Effector memory CD8-positive, alpha-beta T cell (primary cell): ENCODE measurements at places on chromosomes 6 and 20.
A peak's percentile ranks its signal among the peaks of the same experiment; 100 is the strongest.

- no peak for DNase-seq
Measured at GRCh38 chr6:39402239-39402751, 79.8 kb upstream of the KCNK16 start.

GRCh38 chr6:157094038-157094437 is 229.3 kb downstream of the TMEM242 start:
- no peak for DNase-seq

DNA sequence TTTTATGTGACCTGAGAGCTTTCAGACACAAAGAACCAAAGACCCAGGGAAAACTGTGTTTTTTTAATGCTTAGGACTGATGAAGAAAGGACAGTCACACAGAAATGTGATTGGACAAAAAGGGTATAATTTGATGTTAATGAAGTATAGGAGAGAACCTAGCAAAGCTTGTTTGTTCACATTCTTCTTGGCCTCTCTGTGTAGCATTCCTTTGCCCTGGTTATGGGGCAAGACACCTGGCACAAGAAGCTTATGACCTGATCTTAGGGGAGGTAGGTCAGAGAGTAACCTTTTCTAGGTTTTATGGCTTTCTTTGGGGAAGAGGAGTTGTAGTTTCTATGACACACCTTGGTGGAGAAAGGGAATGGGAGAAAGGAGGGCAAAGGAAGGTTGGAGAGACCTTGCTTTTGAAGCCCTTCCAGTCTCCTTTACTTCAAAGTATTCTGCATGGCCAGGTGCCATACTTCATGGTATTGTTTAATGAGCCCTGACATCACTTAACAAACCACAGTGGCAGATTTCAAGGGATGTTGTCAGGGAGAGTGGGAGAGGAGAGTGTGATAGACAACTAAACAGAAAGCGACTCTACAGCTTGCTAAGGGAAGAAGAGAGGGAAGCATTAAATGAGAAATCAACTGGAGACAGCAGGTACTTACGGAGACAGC is 701.8 kb upstream of the FLRT3 start:
- no peak for DNase-seq

DNA sequence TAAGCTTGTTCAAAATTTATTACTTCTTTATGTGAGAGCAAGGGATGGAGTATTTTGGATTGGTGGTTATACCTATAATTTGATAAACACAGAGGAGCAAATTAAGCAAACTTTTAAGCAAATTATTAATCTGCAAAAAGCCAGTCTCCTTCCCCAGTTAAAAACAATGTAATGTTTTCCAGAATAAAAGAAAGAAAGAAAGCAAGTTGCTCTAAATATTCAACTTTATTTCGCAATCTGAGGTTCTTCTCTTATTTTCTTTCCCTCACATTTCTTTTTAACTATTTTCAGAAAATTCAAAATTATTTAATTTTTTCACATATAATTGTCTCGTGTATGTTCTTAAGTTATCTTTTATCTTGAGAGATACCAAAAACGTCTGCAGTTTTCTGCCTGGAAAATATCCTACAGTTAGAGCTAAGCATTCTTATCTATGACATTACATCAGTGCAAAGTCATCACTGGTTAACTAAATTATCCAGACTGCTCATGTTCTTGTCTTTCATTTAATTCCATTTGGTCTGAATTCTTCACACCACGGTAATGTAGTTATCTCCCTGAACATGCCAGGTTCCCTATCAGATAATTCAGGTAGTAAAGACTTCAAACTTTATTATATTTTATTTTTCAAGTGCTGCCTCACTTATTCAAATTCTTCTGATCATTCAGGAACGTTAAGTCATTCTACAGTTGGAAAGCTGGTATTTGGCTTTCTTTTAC is 3.3 kb upstream of the CNKSR3 start:
- no peak for DNase-seq

DNA sequence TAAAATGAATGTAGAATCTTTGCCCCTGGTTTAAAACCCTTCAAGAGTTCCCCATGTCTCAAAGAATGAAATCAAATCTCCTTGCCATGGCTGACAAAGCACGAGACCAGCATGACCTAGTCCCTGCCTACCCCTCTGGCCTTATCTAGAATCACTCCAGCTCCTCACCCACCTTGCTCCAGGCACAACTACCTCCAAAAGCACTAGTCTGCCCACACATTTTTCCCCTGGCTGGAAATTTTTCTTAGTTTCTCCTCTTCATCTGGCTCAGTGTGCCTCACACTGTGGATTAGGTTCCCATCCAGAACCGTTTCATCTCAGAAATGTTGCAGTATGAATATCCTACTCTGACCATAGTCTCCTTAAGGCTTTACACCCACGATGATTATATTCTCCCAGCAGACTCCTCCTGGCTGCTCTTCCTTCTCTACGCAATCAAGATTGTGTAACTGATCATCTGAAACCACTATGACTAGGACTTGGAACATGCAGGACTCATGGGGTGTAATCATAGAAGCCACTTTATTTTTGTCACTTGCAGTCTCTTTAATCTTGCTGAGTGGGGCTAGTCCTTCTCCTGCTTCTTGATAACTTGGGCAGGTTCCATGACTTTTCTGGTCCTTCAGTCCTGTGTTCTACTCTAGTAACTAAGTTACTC is 7.8 kb upstream of the MRS2 start:
- no peak for DNase-seq

DNA sequence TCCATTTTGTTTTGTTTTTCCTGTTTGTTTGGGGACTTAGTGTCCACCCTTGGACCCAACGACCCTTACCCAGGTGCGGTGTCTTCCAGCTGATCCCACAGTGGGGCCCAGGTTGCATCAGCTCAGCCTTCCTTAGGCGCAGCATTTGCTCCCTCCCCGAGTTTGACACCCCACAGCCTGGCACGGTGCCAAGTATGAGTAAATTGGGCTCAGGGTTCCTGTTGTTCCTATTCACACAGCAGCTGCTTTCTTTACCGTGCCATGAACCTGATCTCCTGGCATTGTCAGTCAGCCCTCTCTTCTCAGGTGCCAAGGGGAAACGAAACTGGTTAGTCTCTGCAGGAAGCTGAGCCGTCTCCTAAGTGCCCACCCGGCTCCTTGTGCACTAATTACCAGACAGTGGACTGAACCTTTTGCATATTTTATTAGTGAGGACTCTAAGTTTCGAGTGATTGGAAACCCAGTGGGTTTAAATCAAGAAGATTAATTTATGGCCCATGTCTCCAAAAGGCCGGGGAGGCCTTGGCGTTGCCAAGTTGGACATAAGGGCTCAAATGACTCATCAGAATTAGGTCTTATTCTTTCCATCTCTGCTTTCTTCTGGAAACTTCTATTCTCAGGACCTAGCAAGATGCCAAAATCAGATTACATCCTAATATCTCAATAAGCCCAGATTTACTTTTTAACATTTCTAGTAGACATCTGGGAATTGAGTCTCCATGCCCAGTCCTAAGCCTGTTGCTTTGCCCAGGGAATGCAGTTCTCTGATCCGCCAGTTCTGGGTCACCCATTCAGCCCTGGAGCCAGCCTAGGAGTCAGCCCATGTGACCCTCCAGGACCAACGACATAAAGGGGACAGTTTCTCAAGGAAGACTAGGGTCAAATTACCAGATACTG is 68.8 kb downstream of the TSHZ2 start:
- no peak for DNase-seq

DNA sequence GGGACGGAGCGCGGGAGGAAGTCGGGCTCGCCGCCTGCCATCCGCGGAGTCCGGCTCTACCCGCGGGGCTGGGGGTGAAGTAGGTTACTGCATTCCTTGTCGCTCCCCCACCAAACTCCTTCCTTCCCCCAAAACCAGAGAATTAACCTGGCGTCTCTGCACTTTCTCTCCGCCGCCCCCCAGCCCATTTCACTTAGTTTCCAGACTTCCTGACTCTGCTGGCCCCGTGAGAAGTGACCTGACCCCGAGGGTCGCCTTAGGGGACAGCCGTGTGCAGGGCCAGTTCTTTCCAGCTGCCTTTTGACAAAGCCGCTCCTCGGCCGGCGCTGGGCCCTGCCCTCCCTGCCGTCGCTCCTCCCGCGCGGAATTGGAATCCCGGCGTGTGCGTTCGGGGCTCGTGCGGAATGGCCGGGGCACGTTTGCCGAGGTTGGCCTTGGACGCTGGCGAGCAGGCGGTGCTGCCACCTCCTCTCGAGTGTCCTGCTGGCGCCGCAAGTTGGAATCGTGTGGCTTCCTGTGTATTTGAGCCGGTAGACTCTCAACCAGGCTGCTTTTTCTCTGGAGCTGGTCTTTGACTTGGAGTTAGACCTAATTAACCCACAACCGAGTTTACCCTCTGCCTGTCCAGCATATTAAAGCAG is 650 bp downstream of the DCBLD1 start:
- DNase-seq = no peak

DNA sequence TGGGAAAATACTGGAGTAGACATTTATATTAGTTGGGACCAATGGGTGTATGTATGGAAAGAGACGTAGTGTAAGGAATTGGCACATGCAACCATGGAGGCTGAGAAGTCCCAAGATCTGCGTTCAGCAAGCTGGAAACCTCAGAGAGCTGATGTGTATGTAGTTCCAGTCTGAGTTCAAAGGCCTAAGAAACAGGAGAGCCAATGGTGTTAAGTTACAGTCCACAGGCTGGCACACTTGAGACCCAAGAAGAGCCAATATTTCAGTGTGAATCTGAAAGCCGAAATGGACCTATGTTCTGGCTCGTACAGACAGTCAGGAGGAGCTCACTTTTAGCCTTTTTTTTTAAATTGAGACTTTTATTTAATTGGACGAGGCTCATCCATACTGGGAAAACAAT is 244.2 kb downstream of the CDKAL1 start:
- DNase-seq = no peak

GRCh38 chr6:33249732-33250630 is 21.7 kb downstream of the VPS52 start:
- DNase-seq = no peak

- DNase-seq = no peak
Measured at GRCh38 chr20:63070301-63070625, 63.5 kb upstream of the BHLHE23 start.

- no peak for DNase-seq
Measured at GRCh38 chr6:113350461-113350860, 506.7 kb upstream of the MARCKS start.

DNA sequence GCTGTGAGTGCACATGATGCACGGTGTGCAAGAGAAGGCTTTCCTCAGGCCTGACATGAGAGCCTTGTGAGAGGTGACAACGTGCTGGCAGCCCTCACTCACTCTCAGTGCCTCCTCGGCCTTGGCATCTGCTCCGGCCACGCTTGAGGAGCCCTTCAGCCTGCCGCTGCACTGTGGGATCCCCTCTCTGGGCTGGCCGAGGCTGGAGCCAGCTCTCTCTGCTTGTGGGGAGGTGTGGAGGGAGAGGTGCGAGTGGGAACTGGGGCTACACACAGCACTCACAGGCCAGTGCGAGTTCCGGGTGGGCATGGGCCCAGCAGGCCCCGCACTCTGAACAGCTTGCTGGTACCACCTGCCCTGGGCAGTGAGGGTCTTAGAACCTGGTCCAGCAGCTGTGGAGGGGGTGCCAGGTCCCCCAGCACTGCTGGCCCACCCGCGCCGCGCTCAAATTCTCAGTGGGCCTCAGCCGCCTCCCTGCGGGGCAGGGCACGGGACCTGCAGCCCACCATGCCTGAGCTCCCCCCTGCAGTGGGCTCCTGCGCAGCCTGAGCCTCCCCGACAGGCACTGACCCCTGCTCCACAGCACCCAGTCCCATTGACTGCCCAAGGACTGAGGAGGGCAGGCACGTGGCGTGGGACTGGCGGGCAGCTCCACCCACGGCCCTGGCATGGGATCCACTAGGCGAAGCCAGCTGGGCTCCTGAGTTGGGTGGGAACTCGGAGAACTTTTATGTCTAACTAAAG is 74.9 kb upstream of the BMP5 start:
- no peak for DNase-seq

DNA sequence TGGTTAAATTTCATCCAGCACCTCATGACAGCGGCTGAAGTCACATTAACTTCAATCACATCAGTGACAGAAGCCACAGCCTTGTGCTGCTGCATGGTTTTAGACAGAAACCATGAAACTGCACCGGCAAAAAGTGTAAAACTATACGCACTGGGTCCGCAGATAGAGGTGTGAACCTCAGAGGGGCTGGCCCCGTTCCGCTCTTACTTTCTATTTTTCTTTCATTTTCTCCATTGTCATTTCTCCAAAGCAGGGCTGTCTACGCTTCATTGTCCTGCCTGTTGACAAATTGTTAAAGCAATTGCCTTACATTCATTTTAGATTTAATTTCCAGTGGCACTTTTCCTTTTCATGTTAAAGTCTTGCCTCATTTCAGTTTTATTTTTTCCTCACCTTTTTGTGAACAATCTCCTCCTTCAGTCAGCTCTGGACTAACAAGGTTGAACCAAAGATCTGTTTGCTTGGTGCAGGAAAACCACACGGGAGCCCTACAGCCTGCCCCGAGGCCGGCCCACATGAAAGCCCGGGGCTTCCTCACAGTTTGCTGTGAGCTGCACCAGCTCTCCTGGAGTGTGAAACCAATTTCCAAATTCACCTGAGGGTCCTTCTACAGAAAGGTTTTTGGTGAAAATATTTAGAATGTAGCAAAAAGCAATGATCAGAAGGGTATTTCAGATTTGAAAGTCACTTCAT is 63.7 kb downstream of the PRR18 start:
- peak; percentile 48 for DNase-seq

- no peak for DNase-seq
Measured at GRCh38 chr6:8934318-8934717, 499.0 kb upstream of the SLC35B3 start.

GRCh38 chr20:54646156-54646517 is 170.7 kb downstream of the DOK5 start:
- no peak for DNase-seq

GRCh38 chr20:63846888-63847236 is 14.4 kb upstream of the ABHD16B start:
- DNase-seq = no peak

- no peak for DNase-seq
Measured at GRCh38 chr6:11987386-11987785, 24.7 kb upstream of the HIVEP1 start.

DNA sequence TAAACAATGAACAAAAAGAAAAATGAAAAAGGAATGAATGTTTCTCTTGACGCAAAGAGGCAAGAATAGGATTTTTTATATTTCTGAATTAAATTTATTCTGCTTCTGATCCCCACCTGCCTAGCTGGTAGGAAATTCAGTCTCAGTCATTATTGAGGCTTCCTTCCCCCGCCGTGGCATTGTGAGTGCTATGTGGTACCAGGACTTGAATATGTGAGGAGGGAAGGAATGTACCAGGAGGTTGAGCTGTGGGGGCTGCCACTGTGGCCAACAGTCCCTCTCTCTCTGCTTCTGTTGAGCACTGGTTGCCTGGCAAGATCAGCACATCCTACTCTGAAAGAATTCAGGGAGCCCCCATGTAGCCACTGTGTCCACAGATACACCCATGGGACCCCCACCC is 368.1 kb upstream of the JARID2 start:
- no peak for DNase-seq

- DNase-seq = no peak
Measured at GRCh38 chr20:37786043-37786442, 92.2 kb downstream of the CTNNBL1 start.

GRCh38 chr6:30955367-30956042 is 14.7 kb downstream of the MUCL3 start:
- peak; percentile 61 for DNase-seq

DNA sequence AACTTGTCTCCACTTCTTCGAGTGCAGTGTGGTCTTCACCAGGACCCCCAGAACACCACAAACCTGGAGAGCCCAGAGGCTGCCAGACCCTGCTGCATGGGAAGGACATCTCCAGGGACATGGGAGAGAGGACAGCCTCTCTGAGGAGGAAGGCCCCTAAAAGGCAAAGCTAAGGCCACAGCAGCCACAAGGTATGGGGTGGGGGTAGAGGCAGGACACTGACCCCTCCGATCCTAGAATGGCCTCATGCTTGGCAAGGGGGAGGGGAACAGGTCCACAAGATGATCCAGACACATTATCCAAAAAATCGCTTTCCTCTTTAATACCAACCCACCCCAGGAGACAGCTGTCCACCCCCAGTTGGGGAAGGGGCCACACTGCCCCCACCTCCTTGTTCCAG is 1.9 kb downstream of the B3GALT4 start:
- no peak for DNase-seq
